ENCODE measurements at places on chromosomes 7 and 10. TPM values are rescaled to one million over a fixed set of nuclear protein-coding genes. Genes with fewer than 3 reads are reported as not detected.

GRCh38 chr10:17431871-17432311, 22.5 kb downstream of the ST8SIA6 start:
- DNase-seq, result peak; percentile 54

MALSU1 gene
- 55.3 TPM for total RNA-seq

CADPS2 gene
- 8.7 TPM for total RNA-seq

DNA sequence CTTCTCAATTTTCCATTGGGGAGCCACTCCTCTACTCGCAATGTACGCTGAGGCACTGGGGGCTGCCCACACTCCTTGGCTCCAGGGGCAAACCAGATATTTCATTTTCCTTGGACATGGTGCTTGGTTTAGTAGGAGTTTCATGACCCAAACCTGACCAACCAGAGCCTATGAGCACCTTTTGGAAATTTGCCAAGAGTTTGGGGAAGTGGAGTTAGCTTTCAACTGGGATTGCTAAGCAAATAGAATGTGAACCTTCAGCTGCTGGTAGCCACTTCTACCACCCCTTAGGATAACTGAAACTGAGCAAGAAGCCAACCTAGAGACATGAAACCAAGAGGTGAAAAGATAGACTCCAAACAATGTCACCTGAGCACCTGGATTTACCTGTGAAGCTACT, 74.9 kb upstream of the COL13A1 start:
- DNase-seq, result no peak

DNA sequence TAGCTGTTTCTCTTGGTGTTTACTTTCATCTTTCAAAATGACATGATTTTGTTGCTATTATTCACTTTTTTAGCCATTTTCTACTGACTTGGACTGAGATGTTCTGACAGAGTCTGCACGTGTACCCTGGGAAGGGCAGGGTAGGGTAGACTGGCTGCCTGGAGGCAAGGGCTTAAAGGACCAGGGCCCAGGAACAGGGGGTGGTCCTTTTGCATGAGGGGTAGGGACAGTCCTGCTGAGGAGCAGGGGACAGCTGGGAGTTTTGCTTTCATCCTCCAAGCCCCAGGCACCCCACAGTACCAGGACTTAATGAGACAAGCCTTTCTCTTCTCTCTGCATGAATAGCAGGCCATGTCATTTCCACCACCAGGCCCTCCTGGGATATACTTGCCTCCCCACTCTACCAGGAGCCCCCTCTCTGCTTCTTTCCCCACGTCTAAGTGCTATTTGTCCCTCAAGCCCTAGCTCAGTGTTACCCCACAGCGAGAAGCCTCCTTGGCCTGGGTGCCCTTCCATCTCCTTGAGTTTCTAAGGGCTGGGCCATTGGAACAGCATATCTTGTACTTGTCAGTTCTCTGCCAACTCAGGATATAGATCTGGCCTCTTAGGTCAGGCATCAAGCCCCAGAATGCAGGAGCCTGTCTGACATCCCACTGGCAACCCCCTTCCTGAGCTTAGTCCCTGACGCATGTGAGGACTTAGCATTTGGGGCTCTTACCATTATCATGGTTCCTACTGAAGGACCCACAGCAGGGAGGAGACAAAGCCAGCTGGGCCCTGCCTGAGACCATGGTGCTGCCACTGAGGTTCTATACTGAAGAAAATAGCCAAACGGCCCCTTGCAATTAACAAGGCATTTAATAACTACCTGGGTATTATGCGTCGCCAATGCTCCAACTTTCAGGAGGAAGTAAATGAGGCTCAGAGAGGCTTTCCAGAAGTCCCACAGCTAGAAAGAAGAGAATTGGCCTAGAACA, 78.4 kb upstream of the UNC5B start:
- DNase-seq, result no peak

GRCh38 chr10:80598951-80599350, 61.2 kb downstream of the SH2D4B start:
- no peak for DNase-seq

GRCh38 chr7:94412762-94413322, 18.1 kb downstream of the COL1A2 start:
- DNase-seq, result no peak

TAS2R4 gene
- total RNA-seq, result not detected

MACC1 gene
- 198 TPM for total RNA-seq

GRCh38 chr7:100799037-100799896, 28.1 kb downstream of the EPHB4 start:
- peak; percentile 47 for DNase-seq

GRCh38 chr7:137967143-137968018, 34.5 kb downstream of the CREB3L2 start:
- peak; percentile 89 for DNase-seq

GRCh38 chr10:77177589-77177988, 460.0 kb downstream of the KCNMA1 start:
- DNase-seq, result no peak

- DNase-seq, result no peak
Observed at GRCh38 chr7:71627651-71628050, 495.7 kb downstream of the GALNT17 start.
